ENCODE measurements at places on chromosomes 1 and 21.

- no peak for DNase-seq
Observed at GRCh38 chr1:107394301-107394700, 253.5 kb downstream of the NTNG1 start.

- no peak for DNase-seq
Observed at GRCh38 chr1:232557502-232558191, 72.3 kb downstream of the SIPA1L2 start.

GRCh38 chr1:116826818-116827606, 72.8 kb downstream of the CD2 start:
- peak; percentile 29 for DNase-seq

GRCh38 chr1:247638011-247638410, 32.6 kb downstream of the OR2G3 start:
- DNase-seq = no peak

GRCh38 chr1:188594542-188595235, 1765.9 kb downstream of the PLA2G4A start:
- DNase-seq = no peak

DNA sequence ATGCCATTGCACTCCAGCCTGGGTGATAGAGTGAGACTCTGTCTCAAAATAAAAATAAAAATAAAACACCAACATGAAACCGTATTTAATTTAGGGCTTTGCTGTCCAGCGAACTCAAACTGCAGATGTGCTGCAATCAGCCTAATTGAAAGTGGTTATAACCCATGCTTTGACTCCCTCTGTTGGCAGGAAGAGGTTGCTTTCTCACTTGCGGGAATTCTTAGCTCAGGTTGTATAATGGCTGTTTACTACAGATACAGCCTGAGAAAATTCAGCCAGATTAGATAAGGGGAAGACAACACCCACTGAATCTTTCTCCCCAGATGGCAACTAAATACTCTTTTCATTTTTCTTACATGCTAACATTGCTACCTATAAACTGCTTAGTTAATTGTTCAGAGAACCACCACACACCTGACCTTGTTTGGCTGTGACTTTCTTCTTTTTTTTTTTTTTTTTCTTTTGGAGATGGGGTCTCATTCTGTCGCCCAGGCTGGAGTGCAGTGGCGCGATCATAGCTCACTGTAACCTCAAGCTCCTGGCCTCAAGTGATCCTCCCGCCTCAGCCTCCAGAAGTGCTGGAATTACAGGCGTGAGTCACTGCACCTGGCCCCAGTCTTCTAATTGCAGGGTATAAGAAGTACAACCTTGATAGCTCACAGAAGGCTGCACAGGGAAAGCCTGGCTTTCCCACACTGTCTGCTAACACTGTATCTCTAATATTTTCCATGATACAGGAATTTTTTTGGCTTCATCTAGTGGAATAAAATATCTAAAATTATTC, 34.6 kb downstream of the DNTTIP2 start:
- DNase-seq = no peak

DNA sequence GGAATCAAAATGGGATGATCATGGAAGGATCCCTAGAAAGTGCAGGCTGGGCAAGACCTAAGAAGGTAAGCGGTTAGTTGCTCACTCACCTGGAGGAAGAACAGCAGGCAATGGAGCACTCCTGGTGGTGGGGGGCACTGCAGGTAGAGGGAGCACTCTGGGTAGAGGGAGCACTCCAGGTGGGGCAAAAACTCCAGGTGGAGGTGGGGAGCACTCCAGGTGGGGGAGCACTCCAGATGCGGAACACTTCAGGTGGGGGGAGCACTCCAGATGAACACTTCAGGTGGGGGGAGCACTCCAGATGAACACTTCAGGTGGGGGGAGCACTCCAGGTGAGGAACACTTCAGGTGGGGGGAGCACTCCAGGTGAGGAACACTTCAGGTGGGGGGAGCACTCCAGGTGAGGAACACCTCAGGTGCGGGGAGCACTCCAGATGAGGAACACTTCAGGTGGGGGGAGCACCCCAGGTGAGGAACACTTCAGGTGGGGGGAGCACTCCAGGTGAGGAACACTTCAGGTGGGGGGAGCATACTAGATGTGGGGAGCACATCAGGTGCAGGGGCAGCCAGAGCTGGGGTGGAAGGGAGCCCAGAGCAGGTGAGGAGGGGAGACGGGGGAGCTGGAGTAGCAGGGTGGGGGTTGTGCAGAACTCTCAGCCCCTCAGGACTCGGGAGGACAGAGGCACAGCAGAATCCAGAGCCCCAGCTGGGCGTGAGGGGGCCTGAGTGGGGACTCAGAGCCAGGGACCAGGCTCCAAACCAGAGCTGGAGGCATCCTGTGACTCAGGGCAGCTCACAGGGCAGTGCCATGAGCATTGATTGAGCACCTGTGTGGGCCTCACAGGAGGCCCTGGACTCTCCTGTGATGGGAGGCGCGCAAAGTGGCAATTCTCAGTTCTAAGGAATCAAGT, 37.7 kb upstream of the COL6A1 start:
- DNase-seq = no peak

DNA sequence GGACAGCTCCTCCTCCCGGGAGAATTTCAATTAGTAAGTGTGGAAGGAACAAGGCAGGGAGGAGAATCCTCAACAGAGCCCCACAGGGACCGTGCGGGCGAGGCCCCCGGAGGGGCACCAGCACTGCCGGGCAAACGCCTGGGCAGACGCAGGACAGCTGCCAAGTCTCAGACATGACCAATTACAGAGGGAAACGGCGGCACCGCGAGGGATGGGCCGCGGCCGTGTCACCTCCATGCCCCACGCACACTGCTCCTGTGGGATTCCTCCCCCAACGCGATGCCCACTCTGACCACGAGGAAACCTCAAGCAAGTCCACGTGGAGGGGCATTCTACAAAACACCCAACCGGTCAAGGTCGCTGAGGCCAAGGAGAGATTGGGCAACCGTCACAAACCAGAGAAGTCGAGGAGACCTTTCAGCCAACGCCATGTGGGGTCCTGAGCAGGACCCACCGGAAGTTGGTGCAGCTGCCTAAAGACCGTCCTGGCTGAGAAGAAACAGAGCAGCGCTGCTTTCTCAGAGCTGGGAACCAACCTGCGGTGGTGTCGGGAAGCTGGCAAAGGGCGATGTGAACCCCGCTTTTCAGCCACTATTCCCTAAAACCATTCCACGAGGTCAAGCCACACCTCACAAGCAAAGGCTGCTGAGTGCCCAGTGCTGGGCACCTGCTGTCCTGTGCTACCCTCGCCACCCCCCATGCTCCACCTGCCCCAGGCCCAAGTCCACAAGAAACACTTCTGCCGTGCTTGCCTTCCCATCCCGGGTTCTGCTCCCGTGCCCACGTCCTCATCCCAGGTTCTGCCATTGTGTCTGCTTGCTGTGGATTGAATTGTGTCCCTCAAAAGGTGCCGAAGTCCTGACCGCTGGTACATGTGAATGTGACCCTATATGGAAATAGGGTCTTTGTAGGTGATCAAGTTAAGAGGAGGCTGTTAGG, 1.4 kb upstream of the KRTAP10-4 start:
- no peak for DNase-seq

DNA sequence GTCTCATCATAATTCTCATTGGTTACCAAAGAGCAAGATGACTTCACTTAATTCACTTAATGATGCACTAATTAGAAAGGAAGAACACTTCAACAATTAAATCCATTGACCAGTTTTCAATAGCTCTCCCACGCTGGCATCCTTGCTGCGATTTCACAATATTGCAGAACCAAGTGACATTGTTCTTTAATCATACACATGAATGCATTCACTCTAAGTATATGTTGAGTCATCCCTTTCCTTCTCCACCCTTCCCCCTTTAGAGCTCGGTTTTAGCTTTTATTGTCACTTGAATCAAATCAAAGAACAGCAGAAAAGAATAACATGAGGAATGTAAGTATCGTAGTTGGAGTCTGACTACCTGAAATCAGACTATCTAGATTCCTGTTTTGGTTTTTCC, 233.6 kb upstream of the FMN2 start:
- DNase-seq = peak; percentile 38

GRCh38 chr1:201639391-201639790, 100.5 kb downstream of the NAV1 start:
- no peak for DNase-seq

DNA sequence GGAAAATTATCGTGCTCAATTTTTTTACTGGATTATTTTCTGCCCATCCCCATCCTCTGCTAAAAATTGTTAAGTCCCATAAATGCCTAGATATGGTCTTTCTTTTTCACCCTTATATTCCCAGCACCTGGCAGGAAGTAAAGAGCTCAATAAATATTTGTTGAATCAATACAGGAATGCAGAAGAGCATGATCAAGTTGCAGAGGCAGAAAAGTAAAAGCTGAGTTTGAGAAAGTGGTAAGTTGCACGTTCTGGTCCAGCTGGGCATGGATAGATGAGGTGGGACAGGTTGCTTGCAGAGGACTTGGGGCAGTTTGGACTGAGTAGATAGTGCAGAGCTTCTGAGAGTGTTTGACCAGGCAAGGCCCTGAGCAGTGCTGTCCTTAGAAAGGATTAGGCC, 40.1 kb downstream of the ZNF281 start:
- no peak for DNase-seq

GRCh38 chr1:185467122-185467521, 150.1 kb upstream of the IVNS1ABP start:
- DNase-seq = no peak

- DNase-seq = no peak
Observed at GRCh38 chr1:9093581-9093980, 24.1 kb upstream of the SLC2A5 start.

DNA sequence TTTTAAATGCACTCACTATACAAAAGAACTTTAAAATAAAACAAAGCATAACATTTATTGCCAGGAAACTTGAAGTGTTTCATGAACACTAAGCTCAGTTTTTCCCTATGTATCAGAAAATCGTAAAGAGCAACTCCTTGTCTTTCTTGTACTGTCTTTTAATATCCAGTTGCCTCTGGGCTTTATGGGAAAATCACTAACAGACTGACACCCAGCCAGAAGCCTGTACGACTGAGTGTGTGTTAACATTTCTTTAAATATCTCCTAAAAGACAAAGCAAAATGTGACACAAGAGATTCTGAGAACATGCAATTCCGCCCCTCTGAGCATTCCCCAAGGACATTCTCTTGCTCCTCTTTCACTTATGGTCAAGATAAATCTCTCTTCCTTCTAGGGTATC, 347.5 kb upstream of the DPYD start:
- DNase-seq = no peak

DNA sequence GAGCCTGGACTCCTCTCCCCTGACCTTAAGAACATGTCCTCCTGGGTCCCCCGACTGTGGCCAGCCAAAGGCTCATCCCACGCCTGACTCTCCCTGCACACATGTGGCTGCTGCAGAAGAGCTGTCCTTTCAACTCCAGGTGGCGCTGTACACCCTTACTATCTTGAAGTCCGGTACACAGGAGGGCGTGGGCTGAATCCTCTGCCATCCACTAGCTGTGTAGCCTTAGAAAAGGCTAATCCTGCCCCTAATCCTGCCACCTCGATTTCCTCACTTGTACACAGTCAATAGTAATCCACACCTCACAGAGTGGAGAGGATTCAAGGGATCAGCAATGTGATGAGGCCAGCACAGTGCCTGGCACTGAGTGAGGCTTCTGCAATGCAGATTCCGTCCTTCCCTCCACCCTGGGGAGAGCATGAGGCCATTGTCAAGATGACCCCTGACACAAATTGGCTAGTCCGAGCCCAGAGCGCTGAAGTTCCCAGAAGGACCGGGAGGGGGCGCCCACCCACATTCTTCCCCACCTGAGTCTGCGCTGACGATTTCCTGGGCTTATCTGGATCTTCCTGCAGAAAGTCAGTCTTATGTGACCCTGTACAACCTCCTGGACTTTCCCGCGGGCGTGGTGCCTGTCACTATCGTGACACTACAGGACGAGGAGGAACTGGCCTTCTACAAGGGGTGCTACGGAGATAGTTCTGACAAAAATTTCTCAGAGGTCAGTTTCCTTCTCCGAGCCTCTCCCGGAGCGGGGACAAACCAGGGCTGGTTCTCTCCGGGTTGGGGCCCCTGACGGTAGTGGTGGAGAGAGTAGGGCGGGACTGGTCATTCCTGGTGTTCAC, 47.1 kb upstream of the DMBX1 start:
- DNase-seq = peak; percentile 23

GRCh38 chr1:44034976-44035716, 3.9 kb upstream of the SLC6A9 start:
- DNase-seq = no peak

- no peak for DNase-seq
Observed at GRCh38 chr1:178651742-178652141, 73.3 kb upstream of the RALGPS2 start.

DNA sequence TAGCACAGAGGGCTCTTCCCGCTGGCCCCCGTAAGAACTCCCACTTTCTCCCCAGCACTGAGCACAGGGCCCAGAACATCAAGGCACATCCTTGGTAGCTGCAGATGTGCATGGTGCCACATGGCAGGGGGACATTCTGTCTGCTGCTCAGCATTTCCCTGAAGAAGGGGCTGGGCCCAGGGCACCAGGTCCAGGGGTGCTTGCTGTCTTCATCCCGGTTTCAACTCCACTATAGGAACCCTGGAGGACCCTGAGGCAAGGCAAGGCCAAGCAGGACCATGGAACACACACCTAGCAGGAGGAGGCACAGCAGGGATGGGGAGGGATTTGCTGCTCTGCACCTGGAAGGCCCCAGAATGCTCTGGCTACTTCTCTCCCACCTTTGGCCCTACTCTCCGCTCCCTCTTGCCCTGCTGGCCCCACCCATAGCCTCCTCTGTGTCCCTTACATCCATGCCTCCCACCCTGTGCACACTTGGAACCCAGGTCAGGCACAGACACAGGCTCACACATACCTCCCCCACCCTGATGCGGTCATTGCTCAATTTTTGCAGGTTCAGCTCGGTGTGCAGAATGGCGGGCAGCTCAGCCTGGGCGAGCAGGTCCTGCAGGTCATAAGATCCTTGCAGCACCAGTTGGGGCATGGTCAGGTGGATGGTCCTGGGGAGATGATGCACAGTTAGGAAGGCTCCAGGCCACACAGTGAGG, 10.1 kb downstream of the AGT start:
- DNase-seq = no peak

DNA sequence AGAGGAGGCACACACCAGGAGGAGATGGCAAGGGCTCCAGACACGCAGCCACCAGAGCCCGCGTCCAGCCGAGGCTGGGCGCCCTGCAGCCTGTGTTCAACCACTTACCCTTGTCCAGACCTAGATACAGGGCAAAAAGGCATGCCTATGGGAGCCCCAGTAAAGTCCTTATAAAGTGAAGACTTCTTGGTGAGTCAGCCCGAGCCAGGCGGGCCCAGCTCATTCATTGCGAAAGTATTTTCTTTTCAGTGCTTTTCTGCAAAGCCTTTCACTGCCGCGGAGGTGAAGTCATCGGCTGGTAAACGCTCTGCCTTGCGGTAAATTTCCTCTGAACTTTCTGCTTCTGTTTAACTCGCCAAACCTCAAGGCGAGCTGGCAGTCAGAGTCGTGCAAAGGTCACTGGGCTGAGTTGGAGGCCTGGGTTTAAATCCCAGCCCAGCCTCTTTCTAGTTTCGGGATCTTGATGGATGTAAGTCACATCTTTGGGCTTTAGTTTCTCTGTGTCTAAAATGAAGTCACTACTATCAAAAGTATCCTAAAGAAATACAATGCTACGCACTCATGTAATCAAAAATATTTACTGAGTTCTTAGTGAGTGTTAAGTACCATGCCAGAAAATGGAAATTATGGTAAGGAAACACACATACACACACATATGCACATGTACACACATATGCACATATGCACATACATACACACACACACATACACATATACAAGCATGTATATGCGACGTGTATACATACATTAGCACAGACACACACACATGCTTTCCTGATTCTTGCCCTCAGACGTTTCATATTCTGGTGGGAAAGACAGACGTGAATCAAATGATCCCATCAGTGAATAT, 54.7 kb upstream of the IFFO2 start:
- DNase-seq = peak; percentile 92
